ENCODE measurements at places on chromosomes 7 and 10.
A peak's percentile ranks its signal among the peaks of the same experiment; 100 is the strongest.

GRCh38 chr7:29270594-29271318 is 76.2 kb downstream of the CHN2 start:
- DNase-seq = no peak

GRCh38 chr10:84581976-84582375 is 253.6 kb downstream of the CCSER2 start:
- DNase-seq = no peak

GRCh38 chr7:38675494-38676106 is 44.4 kb upstream of the AMPH start:
- no peak for DNase-seq

GRCh38 chr7:93228302-93228701 is 2.0 kb upstream of the HEPACAM2 start:
- DNase-seq = no peak

DNA sequence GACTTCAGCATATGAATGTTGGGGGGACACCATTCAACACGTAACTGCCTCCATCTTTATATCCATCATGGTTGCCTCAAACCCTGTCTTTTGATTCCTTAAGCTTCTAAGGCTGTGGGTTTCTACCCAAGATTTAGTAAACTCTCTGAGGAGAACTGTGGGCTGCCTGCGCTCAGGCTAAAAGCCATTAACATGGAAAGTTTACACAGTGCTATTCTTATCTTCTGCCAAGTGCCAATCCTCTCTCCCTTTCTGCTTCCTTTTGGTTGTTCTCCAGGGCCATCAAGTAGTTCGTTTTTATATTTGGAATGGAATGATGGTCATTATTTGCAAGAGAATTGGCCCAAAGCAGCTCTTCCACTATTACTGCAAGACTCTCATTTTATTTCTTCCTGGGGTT is 97.3 kb upstream of the KLF14 start:
- no peak for DNase-seq

- DNase-seq = no peak
Observed at GRCh38 chr7:50227726-50228125, 76.8 kb upstream of the IKZF1 start.

DNA sequence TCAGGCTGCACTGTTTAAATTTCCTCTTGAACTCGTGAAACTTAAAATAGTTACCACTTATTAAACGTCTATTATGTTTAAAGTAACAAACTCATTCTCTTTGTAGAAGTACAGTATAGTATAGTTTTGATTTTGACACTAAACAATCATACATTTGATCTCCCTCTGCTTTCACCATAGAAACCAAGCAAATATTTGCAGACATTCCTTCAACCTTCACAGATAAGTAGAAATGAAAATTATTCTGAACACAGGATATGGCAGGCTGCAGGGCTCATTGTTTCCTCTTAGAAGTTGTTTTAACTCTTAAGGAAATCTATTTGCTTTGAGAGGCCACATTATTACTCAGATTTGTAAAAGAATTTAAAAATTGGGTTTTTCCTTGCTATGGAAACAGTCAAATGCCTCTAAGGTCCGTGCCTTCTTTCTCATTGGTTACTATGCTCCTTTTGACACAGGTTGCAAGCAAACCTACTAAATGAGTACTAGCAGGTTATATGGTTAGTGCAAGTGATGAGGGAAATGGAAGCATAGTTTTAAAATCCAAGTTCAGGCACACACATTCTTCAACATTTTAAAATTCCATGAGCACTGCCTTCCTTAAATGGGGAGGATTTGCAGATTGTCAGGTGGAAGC is 92.8 kb upstream of the FAM133B start:
- DNase-seq = no peak

- DNase-seq = no peak
Observed at GRCh38 chr7:132138817-132139216, 437.5 kb downstream of the PLXNA4 start.

DNA sequence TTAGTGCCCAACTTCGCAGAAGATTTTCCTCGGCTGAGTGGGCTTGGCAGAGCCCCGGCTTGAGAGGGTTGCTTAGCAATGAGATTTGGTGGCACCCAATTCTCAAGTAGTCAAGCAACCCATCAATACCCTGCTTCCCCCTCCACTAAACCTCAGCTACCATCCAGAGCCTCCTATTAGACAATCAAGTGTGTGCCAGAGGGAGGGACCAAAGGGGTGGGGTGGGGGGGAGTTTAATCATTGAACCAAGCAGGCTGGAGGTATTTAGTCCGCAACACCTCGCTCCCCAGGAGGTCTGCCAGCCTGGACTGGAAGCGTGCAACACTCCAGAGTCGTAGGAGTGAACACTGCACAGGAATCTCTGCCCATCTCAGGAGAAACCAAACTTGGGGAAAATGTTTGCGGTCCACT is at the start of gene HKDC1:
Gene HKDC1 (plus strand): TSS at position 292 of the 411 bp plus-strand sequence. CDS start 104 bp downstream, at position 396.
- no peak for DNase-seq

GRCh38 chr10:15084502-15084922 is 4.1 kb downstream of the ACBD7 start:
- peak; percentile 71 for DNase-seq

GRCh38 chr7:77200542-77200941 is 923 bp upstream of the FGL2 start:
- no peak for DNase-seq

GRCh38 chr7:107210400-107210799 is 41.6 kb downstream of the HBP1 start:
- DNase-seq = no peak

GRCh38 chr10:97323501-97323900 is 4.4 kb downstream of the FRAT1 start:
- DNase-seq = no peak

GRCh38 chr10:36725581-36726520 is 399.5 kb upstream of the ANKRD30A start:
- DNase-seq = no peak

GRCh38 chr10:122323941-122324675 is 50.4 kb upstream of the PLEKHA1 start:
- DNase-seq = no peak

- DNase-seq = no peak
Observed at GRCh38 chr7:30255064-30255769, 29.2 kb upstream of the ZNRF2 start.

DNA sequence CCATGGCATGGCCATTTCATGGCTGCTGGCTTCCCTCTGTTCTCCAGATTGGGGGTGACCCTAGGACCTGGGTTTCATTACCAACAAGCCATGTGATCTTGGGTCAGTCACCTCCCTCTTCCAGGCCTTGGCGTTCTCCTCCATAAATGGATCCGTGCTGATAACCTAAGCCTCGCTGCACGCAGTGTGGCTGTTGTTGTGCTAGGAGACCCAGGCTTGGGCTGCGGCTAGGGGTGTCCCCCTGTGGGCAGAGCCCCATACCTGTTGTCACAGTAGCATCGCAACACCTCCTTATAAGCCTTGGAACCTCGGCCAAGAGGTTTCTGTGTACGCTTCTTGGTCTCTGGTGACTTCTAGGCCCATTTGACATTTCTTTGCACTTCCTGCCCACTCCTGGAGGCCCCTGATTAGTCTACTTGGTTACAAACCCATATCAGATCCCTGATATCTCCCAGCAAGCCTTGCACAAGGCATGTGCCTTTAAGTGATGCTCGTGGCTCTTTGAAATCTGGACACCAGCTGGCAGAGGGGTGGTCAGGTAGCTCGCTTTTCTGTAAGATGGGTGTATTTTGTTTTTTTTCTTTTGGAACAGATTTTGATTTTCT is 23.6 kb downstream of the ZMIZ1 start:
- no peak for DNase-seq

- DNase-seq = no peak
Observed at GRCh38 chr10:97812696-97813095, 36.9 kb upstream of the GOLGA7B start.

DNA sequence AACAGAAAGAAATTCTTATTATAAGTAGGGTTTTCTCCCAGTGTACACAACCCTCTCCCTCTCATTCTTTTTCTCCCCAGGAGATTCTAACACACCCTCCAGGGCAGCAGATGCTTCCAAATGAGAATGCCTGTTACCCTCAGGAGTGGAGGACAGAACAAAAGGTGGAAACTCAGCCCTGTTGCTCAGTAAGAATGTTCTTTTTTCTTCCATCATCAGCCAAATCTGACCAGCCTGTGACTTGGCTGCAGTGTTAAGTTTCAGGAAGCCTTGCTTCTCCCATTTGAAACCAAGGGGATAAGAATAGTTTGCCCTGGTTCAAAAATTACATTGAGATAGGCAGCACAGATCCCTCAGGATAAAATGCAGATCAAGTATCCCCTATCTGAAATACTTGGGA is 77.5 kb upstream of the EEPD1 start:
- peak; percentile 7 for DNase-seq

DNA sequence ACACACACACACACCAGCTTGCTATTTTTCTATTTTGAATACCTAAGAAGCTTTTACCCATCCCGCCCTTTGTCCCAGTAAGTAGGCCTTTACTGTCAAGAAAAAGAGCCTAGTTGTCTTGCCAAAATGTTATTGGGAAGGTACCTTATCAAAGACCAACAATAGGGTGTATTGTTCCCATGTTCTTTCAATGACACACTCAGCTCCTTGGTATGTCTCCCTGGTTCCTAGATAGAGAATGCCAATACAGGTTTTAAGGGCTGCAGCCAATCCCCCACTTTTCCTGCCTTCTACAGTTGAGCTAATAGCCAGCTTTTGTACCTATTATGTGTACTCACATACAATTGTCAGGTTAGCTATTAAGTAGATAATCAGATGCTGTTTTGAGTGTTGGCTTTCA is 92.0 kb upstream of the LRRTM3 start:
- DNase-seq = no peak

DNA sequence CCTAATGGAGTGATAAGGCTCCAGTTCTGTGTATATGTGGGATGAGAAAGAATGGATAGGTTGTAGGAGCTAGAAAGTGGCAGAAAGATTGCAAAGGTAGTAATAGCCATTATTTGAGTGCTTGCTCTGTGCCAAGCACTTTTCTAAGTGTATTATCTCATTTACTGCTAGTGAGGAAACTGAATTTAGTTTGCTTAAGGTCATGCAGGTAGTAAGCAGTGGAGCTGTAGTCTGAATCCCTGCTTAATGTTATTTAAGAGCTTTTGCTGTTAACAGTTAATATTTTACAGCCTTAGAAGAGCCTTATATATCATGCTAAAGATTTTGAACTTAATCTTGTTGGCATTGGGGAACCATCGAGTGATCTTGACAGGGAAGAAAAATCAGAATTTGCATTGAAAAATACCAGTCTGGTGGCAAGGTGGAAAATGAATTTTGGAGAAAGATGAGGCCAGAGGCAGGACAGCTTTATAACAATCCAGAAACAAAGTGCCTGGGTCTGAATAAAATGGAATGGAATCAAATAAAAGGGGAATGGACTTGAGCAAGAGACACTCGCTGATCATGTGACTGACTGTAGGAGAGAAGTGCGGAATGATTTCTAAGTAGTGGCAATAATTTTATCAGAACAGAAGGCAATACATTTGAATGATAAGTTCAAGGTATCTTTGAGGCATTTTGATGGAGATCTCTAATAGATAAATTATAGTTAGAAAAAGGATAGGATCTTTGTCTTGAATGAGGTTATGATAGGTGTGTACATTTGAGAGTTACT is 15.2 kb downstream of the CAPZA2 start:
- DNase-seq = no peak

DNA sequence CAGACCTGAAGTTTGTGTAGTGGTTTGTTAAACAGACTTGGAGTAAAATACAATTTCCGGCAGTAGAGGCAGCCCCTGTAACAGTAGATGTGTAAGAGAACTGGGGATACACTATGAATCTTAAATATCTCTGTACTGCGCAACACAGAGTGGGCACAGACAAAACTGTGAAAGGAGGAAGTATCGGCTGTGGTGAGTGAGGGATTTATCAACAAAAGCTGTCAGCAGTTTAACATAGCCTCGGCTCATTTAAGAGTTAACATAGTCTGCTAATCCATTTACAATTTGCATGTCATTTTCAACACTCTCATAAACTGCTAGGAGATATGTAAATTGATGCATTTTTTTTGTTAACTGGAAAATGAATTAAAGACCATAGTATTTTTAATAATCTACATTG is 225.2 kb downstream of the ZWINT start:
- no peak for DNase-seq

GRCh38 chr7:91771394-91771793 is 109.1 kb downstream of the MTERF1 start:
- no peak for DNase-seq

DNA sequence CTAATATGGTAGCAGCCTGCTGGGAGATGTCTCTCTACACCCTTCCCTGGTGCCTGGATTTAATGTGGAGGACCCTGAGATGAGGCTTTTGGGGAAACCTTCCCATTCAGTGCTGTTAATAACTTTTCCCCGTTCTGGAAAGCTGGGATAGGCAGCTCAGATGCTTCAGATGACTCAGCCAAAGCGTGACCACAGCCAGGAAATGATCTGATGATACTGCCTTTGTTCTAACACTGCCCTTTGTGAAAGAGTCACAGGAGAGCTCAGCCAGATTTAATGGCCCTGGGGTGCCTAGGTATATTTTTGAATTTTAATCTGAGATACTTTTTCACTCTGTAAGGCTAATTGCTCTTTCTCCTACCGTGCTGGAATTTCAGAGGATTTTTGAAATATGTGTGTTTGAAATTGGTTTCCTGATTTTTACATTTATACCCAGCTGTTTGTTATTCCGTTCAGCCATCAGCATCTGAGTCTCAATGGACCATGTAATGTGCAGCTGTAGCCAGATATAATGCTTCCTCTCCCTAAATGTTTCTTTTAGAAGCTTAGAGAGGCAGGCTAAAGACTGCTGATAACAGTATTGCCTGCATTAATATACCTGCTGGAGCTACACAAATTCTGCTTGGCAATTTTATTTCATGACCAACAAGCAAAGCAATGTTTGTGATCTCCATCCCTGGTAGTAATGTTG is 17.8 kb downstream of the CELF2 start:
- peak; percentile 82 for DNase-seq

GRCh38 chr10:44478040-44478439 is 93.1 kb upstream of the CXCL12 start:
- no peak for DNase-seq

DNA sequence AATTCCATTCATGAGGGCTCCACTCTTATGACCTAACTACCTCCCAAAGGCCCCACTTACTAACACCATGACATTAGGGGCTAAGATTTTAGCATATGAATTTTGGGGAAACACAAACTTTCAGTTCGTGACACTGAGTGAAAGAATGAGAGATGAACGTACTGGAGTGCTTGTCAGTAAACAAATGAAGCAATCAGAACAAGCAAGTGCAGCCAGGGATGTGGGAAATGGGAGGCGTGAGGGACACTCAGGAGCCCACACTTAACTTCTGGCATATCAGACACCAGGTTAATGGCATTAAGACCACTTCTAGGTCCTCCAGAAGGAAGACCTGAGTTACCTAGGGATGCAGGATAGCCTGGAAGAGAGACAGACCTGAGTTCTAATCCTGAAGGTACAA is 2.3 kb upstream of the MDFIC start:
- DNase-seq = no peak

DNA sequence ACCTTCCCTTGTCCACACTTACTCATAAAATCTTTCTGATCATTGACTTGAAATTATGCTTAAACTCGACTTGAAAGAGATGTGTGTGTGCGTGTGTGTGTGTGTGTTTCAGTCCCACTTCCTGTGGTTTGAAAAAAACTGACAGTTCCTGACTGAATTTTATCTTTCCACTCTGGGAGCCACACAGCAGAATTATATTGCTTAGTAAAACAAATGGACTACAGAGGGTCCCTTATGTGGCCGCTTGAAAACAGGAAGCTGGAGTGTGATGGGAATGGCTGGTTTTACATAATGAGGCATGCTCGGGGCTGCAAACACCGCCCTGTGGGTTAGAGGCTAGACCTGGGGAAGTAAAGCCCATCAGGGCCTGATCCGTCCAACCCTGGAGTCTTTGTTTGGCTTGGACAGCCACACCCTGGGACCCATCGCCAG is 54.8 kb downstream of the LYZL1 start:
- no peak for DNase-seq

GRCh38 chr7:135812148-135812547 is 63.5 kb upstream of the FAM180A start:
- no peak for DNase-seq

Data from cardiac septum (tissue), 1 donor.